Activated B cell treated with CpG ODN at 0.5 μM for 24 hours (primary cell): ENCODE measurements at places on chromosomes 11 and 22.

GRCh38 chr22:23180301-23180892, at the start of gene BCR:
BCR (plus strand) TSS chr22:23180509; CDS start chr22:23180961, 452 bp downstream.
- peak; percentile 56 for DNase-seq

- DNase-seq, result no peak
These were observed 18.5 kb upstream of the MUC2 start for GRCh38 chr11:1055990-1056771.

DNA sequence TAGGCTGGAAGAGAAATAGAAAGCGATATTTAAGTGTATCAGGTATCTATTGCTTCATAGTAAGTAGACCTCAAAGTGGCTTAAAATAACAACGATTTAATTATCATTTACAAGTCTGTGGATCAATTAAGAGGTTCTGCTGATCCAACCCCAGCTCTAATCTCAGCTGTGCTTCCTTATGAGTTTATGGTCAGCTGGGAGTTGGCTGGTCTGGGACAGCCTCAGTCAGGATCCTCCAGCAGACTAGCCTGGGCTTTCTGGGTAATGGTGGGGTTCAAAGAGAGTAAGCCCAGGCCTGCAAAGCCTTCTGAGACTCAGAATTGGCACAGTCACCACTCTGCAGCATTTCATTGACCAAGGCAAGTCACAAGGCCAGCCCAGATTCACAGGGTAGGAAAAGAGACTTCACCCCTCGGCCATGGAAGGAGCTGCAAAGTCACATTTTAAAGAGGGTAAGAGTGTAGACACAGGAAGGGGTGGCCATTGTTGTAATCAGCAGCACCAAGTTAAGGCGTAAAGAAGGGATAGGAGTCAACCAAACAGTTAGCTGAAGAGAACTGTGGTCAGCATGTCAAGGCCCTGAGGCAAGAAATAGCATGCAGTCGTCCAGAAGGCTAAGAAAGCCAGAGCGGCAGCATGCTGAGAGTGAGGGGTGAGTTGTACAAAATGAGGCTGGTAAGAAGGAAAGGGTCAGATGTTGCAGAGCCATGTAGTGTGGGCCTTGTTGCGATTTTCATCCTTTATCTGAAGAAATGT, 168.2 kb downstream of the ETS1 start:
- no peak for DNase-seq

DNA sequence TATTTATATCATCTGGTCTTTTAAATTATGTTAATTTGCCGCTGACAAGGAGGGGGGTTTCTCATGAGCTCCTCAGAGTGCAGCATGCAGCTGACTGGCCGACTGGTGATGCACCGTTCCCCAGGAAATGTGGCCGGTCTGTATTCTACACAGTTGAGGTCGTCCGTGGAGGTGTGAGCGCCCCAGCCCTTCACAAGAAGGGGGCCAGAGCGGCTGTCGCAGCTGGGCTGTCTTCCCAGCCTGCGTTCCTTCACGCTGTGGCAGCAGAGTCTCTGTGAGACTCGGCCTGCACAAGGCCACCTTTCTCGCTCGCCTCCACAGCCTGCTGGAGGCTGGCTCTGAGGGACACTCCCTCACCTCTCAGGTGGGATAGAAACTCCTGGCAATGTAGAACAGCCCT, 43.2 kb downstream of the AP2A2 start:
- DNase-seq, result no peak

DNA sequence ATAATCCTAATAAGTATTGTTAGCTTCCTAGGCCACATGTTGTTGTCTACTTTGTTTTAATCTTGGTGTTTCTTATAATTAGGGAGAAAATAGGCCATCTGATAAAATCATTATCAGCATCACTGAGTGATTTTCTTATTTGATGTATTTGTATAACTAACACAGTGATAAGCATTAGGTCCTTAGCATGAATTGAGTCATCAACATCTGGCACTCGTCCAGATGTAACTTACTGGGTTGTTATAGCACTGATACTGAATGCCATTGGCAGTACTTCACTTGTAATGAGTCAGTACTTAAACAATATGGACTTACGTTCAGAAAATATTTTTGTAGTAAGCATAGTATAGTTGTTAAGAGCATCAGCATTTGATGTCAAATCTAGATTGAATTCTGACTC, 16.2 kb downstream of the API5 start:
- no peak for DNase-seq

- no peak for DNase-seq
These were observed 363.7 kb upstream of the SYN3 start for GRCh38 chr22:33421859-33422258.

GRCh38 chr11:31972623-31973022, 118.3 kb upstream of the RCN1 start:
- DNase-seq, result no peak

DNA sequence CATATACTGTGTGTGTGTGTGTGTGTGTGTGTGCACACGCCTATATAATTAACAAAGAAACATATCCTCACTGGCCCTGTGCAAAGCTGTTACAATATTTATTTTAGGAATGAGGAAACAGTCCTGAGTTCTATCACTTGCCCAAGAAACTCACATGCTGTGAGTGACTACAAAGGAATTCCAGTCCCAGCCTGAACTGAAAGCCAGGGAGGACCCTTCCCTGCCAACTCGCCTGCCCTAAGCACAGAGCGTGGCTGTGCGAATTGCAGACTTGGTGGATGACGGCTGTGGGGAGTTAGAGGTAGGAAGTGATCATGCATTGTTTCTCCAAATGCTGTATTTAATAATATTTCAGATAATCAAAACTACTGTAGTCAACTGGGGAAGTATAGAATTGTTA, 26.4 kb upstream of the CD5 start:
- DNase-seq, result no peak

DNA sequence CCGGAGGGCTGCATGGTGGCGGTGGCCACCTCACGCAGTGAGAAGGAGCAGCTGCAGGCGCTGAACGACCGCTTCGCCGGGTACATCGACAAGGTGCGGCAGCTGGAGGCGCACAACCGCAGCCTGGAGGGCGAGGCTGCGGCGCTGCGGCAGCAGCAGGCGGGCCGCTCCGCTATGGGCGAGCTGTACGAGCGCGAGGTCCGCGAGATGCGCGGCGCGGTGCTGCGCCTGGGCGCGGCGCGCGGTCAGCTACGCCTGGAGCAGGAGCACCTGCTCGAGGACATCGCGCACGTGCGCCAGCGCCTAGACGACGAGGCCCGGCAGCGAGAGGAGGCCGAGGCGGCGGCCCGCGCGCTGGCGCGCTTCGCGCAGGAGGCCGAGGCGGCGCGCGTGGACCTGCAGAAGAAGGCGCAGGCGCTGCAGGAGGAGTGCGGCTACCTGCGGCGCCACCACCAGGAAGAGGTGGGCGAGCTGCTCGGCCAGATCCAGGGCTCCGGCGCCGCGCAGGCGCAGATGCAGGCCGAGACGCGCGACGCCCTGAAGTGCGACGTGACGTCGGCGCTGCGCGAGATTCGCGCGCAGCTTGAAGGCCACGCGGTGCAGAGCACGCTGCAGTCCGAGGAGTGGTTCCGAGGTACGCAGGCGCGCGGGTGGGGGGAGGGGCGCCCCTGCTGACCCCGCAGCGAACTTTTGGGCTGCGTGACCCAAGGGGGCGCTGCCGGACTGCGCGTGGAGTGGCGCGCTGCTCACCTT, 670 bp downstream of the NEFH start:
- DNase-seq, result no peak

DNA sequence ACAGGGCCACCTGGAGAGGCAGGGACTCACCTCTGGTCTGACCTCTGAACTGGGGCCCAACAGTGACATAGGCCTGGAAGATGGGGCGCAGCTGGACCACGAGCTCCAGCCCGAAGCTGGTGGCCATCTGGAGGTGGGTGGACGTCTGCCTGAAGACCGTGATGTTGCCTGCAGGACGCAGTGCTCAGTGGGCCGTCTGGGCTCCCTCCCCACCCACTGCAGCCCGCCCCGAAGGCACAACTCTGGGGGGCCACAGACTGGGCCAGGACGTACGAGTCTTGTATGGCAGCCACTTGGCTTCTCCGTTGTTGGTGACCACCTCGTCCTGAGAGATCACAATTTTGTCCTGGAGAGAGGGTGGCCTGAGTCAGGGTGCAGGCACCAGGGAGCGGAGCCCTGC, 7.9 kb downstream of the MUC6 start:
- no peak for DNase-seq

DNA sequence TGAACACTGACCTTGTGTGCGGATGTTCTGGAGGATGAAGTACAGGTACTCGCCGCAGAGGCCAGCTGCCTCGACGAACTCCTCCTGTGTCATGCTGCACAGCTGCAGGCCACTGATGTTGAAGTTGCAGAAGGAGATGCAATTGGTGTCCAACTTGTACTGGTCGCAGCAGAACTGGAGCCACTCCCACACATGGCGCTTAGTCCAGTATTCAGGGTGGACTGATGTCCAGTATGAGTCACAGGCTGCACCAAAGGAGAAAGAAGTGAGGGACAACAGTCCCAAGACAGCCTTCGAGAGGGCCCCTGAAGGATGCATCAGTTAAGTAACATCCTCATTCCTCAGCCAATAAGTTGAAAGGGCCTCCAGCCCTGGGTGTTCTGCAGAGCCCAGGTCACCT, 20.1 kb downstream of the ELF5 start:
- DNase-seq, result no peak

- DNase-seq, result no peak
These were observed 636.2 kb upstream of the CCDC90B start for GRCh38 chr11:83922318-83922717.

GRCh38 chr22:46149512-46150033, 753 bp upstream of the PPARA start:
- peak; percentile 40 for DNase-seq

GRCh38 chr11:68582416-68583040, 101.8 kb upstream of the GAL start:
- no peak for DNase-seq

DNA sequence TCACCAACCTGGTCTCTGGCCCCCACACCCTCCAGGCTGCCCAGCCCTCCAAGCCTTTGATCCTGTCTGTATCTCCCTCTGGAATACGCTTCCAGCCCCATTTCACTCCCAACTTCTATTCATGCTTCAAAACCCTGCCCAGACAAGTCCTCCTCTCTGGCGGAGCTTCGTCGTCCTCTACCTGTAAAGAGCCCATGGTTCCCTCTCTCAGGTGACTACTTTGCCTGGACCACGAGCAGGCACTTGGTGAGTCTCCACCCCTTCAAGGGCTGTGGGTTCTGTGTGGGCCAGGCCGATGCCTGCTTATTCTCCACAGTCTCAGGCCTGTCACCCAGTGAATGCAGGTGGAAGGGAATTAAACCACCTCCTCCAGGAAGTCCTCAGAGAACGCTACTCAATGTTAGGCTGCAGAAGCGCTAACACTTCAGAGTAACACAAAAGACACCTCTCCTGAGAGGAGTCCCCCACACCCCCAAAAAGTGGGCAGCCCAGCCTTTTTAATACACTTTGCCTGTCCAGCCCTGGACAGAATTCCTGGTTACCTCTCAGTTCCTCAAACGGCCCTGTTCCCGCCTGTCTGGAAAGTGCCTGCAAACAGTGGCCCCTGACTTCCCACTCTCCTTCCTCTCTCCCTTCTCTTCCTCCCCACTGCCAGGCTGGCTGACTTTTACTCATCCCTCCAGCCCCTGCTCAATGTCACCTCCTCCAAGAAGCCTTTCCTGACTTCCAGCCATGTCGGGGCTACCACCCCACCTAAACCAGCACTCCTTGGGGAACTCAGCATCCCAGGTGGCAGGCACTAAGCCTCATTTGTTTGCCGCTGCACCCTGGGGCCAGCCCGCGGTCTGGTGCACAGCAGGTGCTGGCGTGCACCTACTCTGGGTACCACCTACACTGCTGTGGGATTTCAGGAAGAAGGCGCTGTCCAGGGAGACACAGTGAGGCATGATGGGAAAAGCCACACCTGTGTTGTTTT, 9.0 kb downstream of the RAC2 start:
- DNase-seq, result no peak

GRCh38 chr22:22784249-22785039, 103.2 kb upstream of the IGLL5 start:
- no peak for DNase-seq

GRCh38 chr11:123000721-123001120, 19.1 kb upstream of the BSX start:
- DNase-seq, result no peak

DNA sequence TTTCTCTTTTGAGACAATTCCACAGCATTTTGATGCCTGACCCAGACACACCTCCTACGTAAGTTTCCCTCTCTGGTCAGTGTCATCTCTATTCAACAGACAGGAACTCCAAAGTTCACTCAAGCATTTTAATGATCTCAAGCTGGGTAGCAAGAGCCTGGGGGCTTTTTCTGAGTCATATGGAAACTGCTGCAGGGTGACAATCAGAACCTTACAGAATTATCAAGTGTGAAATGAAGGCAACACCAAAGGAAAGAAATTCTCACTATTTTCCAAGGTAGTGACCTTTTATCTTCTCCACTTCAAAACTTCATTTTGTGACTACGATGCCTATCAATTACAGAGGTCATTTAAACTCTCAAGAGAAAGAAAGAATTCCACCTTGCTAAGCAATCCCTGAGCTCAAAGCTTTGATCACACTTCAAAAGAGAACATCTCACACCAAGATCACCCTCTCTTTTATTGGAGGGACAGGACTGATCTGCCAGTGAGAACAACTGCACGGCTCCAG, 229.0 kb upstream of the ZC3H12C start:
- no peak for DNase-seq

GRCh38 chr11:108338750-108339149, 115.9 kb downstream of the ATM start:
- DNase-seq, result no peak

DNA sequence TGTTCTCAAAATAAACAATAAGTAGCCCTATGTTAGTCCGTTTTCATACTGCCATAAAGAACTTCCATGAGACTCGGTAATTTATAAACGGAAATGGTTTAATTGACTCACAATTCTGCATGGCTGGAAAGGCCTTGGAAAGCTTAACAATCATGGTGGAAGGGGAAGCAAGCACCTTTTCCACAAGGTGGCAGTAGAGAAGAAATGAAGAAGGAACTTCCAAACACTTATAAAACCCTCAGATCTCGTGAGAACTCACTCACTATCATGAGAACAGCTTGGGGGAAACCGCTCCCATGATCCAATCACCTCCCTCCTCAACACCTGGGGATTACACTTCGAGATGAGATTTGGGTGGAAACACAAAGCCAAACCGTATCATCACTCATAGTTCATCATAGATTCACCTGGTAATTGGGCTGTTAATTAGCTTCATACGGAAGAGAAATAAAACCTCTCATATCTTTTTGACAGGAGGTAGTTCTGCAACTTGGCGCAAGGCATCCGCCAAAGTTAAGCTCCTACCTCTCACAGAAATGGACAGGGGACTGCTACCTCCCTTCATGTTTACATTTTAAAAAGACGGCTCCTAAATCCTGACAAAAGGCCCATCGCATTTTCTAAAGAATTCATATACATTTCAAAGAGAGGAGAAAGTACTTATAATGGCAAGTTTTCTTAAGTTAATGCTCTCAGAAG, 49.0 kb downstream of the MUC15 start:
- DNase-seq, result no peak

DNA sequence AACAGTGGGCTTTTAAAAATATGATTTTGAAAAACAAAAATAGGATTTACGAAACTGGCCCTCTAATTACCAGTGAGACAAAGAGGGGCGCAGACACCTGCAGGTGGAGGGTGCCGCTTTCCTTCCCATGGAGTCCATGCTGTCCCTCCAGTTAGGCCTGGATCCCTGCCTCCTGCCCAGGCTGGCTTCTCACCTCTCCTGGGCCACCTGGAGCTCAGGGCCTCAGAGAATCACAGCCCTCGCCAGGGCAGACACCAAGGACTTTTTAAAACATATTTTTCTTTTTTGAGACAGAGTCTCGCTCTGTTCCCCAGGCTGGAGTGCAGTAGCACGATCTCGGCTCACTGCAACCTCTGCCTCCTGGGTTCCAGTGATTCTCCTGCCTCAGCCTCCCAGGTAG, 1437.2 kb downstream of the TBC1D22A start:
- no peak for DNase-seq
